Stimulated activated CD8-positive, alpha-beta memory T cell treated with anti-CD3 and anti-CD28 coated beads, Interleukin-15, amount 100 ng/mL, for 1 hour (primary cell): ENCODE measurements at places on chromosomes 7 and 10.

GRCh38 chr7:32142649-32143048, 72.4 kb upstream of the PDE1C start:
- DNase-seq: no peak

- DNase-seq: no peak
Measured at GRCh38 chr7:16817536-16817935, 12.7 kb upstream of the AGR2 start.

- DNase-seq: no peak
Measured at GRCh38 chr7:115033917-115034459, 112.1 kb downstream of the MDFIC start.

DNA sequence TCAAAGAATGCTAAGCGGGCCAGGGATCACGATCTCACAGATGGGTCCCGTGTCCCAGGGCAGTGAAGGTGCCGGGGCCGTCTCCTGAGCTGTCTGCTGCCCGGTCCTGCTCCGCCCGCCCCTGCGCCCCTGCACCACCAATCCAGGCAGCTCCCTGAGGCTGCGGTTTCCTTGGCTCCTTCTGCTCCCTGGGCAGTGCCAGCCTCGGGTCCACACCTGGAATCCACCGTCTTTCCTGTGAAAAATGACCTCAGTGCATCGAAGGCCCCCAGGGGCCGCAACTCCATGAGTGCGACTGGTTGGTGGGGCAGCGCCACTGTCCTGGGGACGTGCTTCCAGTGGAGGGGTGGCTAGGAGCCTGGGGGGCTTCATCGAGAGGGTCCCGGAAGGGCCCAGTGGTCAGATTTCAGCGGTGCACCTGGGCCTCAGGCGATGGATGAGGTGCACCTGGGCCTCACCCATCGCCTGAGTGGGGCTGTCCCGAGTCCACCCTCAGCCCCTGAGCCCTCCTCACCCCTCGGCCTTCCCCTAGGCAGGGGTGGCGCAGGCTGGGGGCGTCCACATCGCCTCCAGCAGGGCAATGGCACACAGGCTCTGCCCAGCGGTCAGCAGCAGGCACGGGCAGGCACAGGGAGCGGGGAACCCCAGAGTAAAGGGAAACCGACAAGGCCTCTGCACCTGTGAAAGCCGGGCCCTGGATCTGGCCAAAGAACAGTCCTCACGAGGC, 27.2 kb downstream of the ADGRA1 start:
- DNase-seq: no peak

GRCh38 chr7:139943401-139943800, 114.3 kb downstream of the TBXAS1 start:
- DNase-seq: no peak

DNA sequence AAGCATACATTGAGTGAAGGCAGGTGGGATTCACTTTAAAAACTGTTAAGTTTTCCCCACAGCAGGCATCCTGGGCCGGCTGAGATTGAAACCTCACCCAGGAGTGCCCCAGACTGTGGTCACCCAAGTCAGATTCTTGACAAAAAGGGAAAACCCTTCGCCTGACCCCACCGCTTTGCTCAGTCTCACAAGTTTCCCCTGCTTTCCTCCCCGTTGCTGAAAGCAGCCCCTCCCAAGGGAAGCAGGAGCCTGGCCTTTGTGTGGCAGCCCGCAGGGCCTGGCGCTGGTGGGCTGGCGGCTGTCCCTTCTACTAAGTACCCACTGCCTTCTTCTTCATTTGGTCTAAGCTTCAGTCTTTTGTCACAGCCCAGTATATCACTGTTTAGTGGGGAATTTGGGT, 16.0 kb downstream of the RNF32 start:
- DNase-seq: no peak

DNA sequence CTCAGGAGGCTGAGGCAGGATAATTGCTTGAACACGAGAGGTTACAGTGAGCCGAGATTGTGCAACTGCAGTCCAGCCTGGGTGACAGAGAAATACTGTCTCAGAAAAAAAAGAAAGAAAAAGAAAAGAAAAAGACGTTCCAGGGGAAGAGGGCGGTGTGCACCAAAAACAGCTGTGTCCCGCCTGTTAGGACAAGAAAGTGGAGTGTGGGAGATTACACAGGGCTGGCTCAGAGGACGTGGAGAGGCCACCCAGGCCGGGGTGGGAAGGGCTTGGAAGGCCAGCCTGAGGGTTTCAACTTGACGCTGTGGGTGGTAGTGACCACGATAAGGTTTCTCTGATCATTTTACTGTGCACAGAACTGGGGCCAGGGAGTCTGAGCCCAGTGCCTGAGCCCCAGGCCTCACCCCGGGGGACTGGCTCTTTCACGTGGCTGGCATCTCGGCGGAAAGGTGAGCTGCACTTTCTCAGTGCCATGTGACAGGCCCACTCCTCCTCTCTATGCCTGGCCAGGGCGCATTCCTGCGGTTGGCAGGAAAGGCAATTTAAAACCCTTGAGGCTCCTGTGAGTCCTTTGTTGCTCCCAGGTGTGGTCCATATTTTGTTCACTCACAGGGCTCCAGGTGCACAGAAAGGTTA, 13.9 kb downstream of the RHBDD2 start:
- no peak for DNase-seq

DNA sequence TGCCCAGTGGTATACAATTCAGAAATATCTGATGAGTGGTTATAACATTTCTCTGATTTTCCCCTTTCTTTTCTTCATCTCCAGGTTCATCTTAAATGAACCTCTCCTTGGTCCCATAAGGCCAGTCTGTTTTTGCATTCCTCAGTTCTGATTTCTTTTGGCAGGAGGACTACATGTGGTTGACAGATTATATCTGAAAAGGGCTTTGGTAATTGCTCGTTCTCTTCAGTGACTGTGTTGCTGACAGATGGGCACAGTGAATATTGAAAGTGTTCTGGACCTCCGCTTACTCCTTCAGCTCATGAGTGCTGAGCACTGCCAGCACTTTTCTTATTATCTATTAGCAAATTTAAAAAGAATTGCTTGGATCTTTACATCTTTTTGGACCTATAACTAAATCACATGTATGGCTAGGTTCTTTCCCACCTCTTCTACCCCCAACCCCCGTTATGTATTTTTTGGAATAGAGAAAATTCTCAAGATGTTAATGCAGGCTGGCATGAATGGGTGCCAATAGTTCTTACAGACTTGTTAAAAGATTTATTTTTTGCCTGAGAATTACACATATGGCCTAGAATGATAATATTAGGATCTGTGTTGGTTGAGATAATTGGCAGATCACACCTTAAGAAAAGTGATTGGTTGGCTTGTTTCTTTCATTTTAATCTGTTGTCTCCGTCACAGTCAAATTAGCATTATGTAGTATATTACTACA, 323.0 kb downstream of the EXOC4 start:
- no peak for DNase-seq

DNA sequence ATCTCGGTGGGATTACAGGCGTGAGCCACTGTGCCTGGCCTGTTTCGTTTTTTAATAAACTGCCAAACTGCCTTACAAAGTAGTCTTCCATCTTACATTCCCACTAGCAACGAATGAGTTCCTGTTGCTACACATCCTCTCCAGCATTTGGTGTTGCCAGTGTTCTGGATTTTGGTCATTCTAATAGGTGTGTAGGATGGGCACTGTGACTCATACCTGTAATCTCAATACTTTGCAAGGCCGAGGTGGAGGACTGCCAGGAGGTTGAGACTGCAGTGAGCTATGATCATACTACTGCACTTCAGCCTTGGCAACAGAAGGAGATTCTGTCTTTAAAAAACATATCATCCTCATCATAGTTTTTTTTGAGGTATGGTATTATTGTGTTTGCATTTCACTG, 21.4 kb upstream of the RSBN1L start:
- no peak for DNase-seq

DNA sequence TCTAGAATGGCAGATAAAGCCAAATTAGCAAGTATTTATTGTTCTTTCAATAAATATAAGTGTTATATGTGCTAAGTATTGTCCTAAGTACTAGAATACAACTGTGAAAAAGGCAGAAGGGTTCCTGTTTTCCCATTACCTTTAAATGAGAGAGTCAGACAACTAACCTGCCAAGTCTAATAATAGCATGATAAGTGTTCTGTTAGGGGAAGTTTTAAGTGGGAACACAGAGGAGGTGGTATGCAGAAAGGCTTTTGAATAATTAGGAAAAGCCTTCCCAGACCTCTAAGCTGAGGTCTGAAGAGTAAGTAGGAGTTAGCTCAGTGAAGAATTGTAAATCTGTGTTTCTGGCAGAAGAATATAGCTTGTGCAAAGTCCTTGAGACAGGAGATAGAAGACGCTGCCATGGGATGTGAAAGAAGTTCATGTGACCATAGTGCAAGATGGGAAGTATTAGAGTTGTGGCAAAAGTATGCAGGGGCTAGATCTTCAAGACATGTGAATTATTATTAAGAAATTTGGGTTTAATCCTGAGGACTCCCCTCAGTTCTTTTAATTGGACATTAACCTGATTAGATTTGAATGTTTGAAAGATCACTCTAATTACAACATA, 12.5 kb downstream of the SHOC2 start:
- no peak for DNase-seq

DNA sequence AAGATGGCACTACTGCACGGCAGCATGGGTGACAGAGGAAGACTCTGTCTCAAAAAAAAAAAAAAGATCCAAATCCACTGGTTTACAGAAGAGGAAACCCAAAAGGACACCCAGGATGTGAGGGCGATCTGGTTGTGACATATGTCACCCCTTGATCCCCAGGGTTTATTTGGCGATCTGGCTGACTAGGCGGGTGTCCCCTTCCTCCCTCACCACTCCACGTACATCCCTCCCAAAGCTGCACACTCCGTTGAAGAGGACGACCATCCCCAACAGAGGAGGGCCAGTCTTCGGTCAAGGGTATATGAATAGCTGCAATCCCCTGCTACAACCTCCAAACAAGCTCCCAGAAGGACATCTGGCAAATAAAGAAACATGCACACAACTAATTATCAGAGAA, 111.6 kb downstream of the HTR5A start:
- no peak for DNase-seq

GRCh38 chr10:72898616-72899015, 5.1 kb downstream of the OIT3 start:
- no peak for DNase-seq

DNA sequence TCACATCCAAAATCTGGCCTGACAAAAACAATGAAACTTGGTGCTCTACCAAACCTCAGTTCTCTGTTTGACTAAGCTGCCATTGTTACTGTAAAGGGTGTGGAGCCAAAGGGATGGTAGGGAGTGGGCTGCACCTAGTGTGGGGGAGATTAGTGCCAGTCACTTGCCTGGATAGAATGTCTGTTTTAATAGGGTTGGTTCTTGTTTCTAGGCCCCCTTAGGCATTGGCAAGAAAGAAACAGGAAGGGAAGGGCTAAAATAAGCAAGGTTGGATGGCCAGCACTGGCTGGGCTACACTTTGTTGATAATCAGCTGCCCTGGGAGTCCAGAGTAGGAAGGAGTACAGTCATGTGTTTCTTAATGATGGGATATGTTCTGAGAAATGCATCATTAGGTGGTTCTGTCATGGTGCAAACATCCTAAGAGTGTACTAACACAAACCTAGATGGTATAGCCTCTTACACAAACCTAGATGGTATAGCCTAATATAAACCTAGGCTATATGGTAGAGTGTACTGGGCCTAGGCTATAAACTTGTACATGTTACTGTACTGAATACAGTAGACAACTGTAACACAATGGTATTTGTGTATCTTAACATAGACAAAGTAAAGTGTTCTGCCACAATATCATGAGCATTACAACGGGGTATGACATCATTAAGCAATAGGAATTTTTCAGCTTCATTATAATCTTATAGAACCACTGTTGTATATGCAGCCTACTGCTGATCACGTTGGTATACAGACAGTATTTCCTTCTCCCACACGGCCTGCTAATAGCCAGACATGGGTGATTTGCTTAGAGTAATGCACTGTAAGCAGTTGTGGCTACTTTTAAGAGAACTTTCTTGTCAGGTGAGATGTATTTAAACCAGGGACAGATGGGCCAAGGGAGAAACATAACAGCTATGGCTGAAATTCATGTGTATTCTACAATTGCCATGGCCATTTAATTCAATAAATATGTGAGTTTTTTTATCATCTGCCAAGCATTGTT, 15.4 kb downstream of the BBIP1 start:
- DNase-seq: no peak

GRCh38 chr10:122774231-122774630, 71.4 kb downstream of the CUZD1 start:
- no peak for DNase-seq

DNA sequence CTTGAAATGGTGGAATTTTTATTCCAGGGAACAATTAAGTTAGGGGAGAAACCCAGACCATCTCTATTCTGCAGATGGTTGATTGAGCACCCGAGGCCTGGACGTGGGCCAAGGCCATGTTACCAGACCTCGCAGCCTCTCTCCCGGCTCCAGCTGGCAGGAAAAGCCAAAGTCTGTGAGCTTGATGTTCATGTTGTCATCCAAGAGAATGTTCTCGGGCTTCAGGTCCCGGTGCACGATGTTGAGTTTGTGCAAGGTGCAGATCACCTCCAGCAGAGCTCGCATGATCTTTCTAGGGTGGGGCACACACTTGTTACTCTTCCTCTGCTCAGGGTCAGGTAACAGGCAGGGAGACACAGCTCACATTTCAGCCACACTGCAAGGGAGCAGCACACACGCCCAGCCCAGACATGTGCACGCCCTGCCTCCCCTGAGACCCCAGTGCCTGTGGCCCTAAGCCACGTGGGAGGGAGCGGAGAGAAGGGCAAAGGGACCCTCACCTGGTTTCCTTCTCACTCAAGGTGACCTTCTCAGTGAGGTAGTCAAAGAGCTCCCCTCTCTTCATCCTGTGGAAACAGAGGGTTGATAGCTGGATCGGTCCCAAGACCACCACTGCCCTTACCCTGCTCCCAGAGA, 9.5 kb downstream of the PHKG1 start:
- DNase-seq: no peak

- DNase-seq: no peak
Measured at GRCh38 chr7:17367502-17367901, 69.0 kb downstream of the AHR start.

DNA sequence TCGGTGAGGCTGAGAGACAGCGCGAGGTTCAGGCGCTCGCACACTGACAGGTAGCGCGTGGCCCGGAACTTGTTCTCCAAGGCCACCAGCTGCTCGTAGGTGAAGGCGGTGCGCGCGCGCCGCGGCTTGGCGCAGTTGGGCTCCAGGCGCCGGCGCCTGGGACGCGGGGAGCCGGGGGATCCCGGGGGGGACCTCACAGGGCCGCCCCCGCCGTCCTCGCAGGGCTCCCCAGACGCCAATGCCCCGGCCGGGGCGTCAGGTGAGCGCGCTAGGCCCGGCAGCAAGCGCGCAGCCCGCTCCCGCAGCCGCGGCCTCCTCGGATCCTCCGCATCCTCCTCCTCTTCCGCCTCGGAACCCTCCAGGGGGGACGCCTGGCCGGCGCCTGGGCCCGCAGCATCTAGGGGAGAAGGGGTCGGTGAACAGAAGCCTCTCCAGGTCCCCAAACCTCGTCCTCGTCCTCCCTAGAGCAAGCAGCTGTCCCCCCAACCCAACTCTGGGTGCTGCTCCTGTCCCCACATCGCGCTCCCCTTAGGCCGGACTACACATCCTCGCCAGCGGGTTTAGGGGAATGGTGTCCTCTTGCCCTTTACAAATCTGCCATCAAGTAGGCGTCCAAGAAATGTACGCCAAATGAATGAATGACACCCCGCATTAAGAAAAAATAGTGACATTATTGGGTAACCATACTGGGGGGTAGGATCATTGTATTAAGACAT, 1.9 kb downstream of the NKX1-2 start:
- DNase-seq: no peak
